Aorta (tissue), 5 donors: ENCODE measurements at places on chromosomes 11 and 22.
A peak's percentile ranks its signal among the peaks of the same experiment; 100 is the strongest.

- H3K4me3 ChIP-seq, result no peak overlapping the region
- H3K27ac ChIP-seq, result no peak overlapping the region
- DNase-seq, result no peak
Measured at GRCh38 chr11:128955636-128956035, 13.0 kb upstream of the TP53AIP1 start.

- H3K27me3 ChIP-seq, result no peaks in the 10 kb centered on the region
- H3K4me3 ChIP-seq, result no peak overlapping the region
- no peaks in the 10 kb centered on the region for H3K36me3 ChIP-seq
- H3K27ac ChIP-seq, result no peak overlapping the region
- H3K4me1 ChIP-seq, result no peaks in the 10 kb centered on the region
- DNase-seq, result no peak
Measured at GRCh38 chr22:47837703-47838102, 1075.3 kb downstream of the TBC1D22A start.

DNA sequence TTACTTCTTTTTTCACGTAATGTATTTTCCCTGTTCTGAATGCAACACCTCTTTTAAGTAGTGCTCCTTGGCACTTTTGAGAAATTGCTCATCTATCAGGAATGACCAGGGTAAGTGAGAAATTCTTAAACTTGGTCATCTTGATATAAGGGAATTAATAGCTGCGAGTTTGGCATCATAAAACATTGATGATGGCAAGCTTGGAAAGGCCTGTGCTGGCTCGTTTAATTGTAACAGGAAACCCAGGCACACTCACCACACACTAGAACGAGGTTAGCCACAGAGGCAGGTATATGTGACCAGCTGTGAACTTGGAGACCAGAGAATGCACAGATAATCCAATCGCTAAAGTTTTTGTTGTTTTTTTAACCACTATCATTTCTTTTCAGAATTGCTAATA, 24.3 kb downstream of the FAM118A start:
- no peak overlapping the region for H3K4me3 ChIP-seq
- H3K4me1 ChIP-seq, result no peaks in the 10 kb centered on the region
- H3K27ac ChIP-seq, result no peak overlapping the region
- H3K27me3 ChIP-seq, result no peaks in the 10 kb centered on the region
- no peak for DNase-seq

DNA sequence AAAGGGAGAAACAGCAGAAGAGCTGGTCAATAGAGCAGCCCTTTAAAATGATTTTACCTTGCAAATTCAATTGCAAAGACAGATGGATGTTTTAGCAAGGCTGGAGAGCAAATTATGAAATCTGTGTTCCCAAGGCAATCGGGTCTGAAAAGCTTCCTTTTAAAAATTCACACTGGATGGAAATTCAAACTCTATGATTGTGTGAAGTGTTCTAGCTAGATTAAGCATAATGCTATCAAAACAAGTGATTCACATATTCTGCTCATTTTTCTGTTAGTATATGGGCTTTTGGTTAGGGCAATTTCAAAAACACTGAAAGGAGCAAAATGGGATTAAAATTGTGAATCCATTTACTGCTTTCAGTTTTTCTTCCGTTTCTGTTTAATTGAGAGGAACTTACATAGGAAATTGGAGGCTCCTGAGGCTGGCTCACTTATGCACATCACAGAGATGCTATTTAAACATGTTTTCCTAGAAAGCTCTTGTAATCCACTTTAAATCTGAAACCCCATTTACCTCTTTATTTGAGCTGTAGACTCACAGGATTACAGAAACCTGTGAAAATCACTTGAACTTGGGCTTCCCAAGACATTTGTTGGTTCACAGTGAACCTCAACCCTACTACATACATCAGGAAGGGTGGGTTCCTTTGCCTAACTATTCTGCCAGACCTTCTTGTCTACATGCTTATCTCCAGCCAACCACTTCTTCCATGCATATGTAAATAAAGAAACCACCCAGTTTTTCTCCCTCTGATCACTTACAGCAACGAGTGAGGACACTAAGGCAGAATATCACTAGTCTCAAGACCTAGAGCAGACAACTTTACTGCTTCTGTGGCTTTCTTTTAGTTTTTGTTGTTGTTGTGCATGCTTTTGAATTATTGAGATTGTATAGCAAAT, 201.9 kb upstream of the PITPNB start:
- DNase-seq, result no peak
- H3K4me3 ChIP-seq, result no peak overlapping the region
- no peaks in the 10 kb centered on the region for H3K36me3 ChIP-seq
- H3K27ac ChIP-seq, result no peak overlapping the region
- peaks cover 3% of the 10 kb centered on the region for H3K4me1 ChIP-seq
- no peaks in the 10 kb centered on the region for H3K27me3 ChIP-seq

DNA sequence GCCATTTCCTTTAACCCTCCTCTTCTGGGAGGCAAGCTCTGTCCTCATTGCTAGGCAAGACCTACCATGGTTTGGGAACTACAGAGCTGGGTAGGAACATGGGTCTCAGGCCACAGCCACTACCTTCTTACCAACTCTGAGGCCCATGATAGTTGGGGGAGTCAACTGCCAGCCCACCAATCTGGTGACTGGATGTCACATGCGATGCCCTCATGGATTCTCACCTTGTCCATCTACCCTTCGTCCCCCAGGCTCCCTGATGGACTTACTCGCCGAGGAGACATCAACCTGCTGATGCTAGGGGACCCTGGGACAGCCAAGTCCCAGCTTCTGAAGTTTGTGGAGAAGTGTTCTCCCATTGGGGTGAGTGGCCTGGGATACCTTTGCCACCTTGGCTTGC, 13.7 kb downstream of the MCM5 start:
- H3K4me3 ChIP-seq, result no peak overlapping the region
- no peaks in the 10 kb centered on the region for H3K4me1 ChIP-seq
- no peaks in the 10 kb centered on the region for H3K36me3 ChIP-seq

- H3K36me3 ChIP-seq, result no peaks in the 10 kb centered on the region
- no peak overlapping the region for H3K4me3 ChIP-seq
- H3K4me1 ChIP-seq, result no peaks in the 10 kb centered on the region
- DNase-seq, result no peak
Measured at GRCh38 chr11:1428762-1429316, 39.1 kb downstream of the BRSK2 start.

DNA sequence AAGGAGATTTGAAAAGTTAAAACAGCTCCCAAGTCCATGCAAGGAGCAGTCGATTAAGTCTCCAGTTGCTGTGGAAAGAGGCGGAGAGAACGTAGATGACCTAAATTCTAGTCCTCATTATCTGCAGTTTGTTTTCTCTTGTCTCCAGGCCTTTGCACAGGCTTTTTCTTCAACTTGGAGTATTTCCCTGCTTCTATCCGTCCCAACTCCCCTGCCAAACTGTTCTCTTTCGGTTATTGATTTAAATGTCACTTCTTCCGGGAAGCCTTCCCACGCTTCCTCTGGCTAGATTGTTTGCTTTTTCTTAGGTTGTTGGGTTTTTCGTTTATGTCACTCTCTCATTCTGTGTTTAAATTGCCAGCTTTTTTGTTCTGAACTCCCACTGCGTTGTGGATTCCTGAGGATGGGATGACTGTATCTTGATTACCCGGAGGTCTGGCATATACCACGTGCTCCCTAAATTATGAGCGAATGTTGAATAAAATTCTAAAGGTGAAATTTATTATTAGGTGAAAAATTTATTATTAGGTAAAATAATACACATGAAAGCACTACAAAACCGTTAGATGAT, 463 bp downstream of the TMEM126B start:
- peaks cover 8% of the 10 kb centered on the region for H3K4me1 ChIP-seq
- H3K27me3 ChIP-seq, result no peaks in the 10 kb centered on the region
- DNase-seq, result no peak
- H3K36me3 ChIP-seq, result no peaks in the 10 kb centered on the region
- H3K27ac ChIP-seq, result peak overlapping the region; percentile 72
- H3K4me3 ChIP-seq, result peak overlapping the region; percentile 95

DNA sequence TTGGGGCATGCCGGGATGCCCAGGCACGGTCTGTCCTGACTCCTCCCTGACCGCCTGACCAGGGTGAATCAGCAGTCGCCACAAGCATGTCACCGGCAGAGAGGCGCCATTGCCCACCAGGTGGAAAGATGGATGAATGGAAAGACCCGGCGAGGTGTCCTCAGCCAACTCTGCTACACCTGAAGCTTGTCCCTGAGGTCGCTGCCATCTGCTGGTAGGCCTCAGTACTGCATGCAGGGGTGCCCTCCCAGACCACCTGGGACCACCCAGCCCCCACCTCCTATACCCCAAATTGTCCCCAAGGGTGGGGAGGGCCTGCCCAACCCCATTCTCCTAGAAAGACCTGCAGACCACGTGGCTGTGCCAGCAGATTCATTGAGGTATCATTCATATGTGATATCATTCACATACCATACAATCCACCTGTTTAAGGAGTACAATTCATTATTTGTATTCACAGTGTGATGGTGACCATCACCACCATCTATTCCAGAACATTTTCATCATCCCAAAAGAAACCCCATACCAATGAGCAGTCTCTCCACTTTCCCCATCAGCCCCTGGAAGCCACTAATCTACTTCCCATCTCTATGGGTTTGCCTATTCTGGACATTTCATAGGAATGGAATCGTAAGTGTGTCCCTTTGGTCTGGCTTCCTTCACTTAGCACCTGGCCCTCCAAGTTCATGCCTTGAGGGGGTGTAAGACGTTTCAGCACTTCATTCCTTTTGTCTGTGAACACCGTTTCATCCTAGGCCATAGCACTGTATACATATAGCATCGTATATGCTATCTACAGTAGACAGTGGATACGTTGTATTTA, 17.5 kb downstream of the FGF3 start:
- H3K4me1 ChIP-seq, result no peaks in the 10 kb centered on the region
- no peak overlapping the region for H3K4me3 ChIP-seq
- no peak overlapping the region for H3K27ac ChIP-seq
- H3K27me3 ChIP-seq, result no peaks in the 10 kb centered on the region
